H9 (cell line): ENCODE measurements at places on chromosomes 13 and 19.
A peak's percentile ranks its signal among the peaks of the same experiment; 100 is the strongest.

DNA sequence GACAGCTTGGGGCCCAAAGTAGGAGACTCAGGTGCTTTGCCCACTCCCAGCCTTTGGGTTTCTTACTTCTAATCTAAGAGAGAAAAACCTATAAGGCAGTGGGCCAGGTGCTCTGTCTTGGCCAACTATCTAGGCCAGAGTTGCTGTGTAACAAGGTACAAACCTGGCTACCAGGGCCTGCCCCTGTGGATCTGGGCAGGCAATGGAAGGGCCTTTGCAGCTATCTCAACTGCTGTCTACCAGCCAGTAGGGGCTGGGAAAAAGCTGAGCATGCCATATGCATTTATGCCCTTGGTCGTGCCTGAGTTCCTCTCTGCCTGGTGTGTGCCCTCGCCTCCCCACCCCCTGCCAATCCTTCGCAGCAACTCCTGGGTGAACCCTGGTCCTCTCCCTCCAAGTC, 16.7 kb upstream of the SERPINE3 start:
- H3K36me3 ChIP-seq, result peaks cover 3% of the 10 kb centered on the region; the same call in 2 of the 3 replicates
- H3K4me1 ChIP-seq, result peaks cover 5% of the 10 kb centered on the region; the same call in 1 of the 2 replicates
- no peaks in the 10 kb centered on the region; the same call in 1 of the 2 replicates for H3K27me3 ChIP-seq
- no peak overlapping the region for H3K4me3 ChIP-seq
- no peak overlapping the region for H3K27ac ChIP-seq

- DNase-seq, result no peak
- H3K27me3 ChIP-seq, result no peaks in the 10 kb centered on the region
- no peaks in the 10 kb centered on the region for H3K4me1 ChIP-seq
- H3K36me3 ChIP-seq, result no peaks in the 10 kb centered on the region
These were observed 32.0 kb upstream of the TMEM255B start for GRCh38 chr13:113726961-113727411.

- no peaks in the 10 kb centered on the region for H3K4me1 ChIP-seq
- no peak overlapping the region for H3K27ac ChIP-seq
- no peak overlapping the region for H3K4me3 ChIP-seq
- peaks cover 38% of the 10 kb centered on the region for H3K36me3 ChIP-seq
These were observed 27.1 kb downstream of the RNASEH2B start for GRCh38 chr13:50936679-50937078.

DNA sequence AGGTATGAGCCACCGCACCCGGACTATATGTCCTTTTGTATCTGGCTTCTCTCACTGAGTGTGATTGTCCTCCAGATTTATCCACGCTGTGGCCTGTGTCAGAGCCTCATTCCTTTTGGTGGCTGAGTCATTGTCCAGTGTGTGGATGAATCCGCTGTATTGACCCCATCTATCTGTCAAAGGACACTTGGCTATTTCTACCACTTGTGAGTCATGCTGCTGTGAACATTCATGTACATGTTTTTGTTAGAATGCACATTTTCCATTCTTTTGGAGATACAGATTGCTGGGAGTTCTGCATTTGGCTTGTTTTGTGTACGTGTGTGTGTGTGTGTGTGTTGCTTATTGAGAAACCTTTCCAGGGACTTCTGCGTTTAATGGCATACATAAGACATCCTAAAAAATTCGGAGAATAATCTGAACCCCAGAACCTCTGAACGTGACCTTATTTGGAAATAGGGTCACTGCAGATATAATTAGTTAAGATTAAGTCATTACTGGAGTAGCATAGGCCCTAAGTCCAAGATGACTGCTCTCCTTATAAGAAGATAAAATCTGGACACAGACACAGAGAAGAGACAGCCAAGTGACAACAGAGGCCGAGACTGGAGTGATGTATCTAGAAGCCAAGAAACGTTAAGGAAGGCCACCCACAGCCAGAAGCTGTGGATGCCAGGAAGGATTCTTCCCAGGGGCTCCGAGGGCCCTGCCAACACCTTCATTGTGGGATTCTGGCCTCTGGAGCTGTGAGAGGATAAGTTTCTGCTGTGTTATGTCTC, 4.9 kb upstream of the GIPC3 start:
- no peaks in the 10 kb centered on the region for H3K4me1 ChIP-seq
- H3K4me3 ChIP-seq, result no peak overlapping the region
- no peaks in the 10 kb centered on the region; the same call in 1 of the 2 replicates for H3K27me3 ChIP-seq
- no peak for DNase-seq

- no peaks in the 10 kb centered on the region for H3K4me1 ChIP-seq
- H3K27ac ChIP-seq, result no peak overlapping the region
- no peak overlapping the region for H3K4me3 ChIP-seq
- no peak for DNase-seq
- H3K27me3 ChIP-seq, result no peaks in the 10 kb centered on the region
These were observed 1094.7 kb downstream of the UQCRFS1 start for GRCh38 chr19:28118235-28118634.

DNA sequence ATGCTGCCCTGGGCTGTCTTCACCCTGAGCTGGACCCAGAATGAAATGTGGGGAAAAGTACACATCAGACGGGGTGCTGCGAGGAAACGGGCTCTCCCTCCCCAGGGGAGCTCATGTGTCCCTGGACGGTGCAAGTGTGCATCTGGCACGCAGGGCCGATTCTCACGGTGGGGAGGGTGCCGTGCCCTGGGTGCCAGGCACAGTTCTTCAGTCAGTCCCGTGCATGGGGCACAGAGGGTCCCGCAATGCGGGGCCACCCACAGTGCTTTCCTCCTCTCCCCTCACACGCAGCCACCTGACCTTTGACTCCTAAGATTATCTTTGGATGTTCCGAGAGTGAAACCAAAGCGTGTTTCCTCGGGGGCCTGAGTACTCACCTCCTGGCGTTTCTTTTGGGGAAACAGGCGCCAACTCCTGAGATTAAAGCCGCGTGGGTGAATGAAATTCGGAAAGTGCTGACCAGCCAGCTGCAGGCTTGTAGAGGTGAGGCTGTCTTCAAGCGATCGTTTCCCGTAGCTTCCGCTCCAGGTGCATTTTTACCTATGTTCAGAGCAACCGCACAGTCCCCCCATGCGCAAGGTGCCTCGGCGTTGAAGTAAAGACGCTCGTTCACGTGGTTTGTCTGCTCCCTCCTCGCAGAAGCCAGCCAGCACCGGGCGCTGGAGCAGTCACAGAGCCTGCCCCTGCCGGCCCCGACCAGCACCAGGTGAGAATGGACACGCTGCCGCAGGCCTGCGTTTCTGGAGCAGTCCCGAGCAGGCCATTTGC, 17.5 kb upstream of the F7 start:
- no peaks in the 10 kb centered on the region for H3K27me3 ChIP-seq
- H3K4me1 ChIP-seq, result no peaks in the 10 kb centered on the region; the same call in 1 of the 2 replicates

GRCh38 chr13:40618581-40619478, 47.6 kb downstream of the FOXO1 start:
- no peak overlapping the region for H3K4me3 ChIP-seq
- no peak overlapping the region for H3K27ac ChIP-seq

DNA sequence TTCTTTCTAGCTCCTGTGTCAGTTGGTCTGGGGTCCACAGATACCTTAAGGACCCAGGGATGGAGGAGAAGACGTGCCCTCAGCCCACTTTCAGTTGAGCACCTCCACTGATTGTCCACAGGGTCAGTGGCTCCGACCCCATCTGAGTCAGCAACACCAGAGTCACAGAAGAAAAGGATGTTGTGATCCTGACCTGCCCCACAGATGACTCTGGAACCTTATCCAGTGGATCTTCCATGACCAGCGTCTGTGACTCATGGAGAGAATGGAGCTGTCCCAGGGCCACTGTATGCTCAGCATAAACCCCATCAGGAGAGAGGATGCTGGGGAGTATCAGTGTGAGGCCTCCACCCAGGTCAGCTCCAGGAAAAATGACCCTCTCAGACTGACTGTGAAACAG, 22.0 kb downstream of the CEACAM4 start:
- no peak overlapping the region for H3K27ac ChIP-seq
- H3K4me1 ChIP-seq, result no peaks in the 10 kb centered on the region
- no peaks in the 10 kb centered on the region for H3K36me3 ChIP-seq
- H3K4me3 ChIP-seq, result no peak overlapping the region
- no peak for DNase-seq

DNA sequence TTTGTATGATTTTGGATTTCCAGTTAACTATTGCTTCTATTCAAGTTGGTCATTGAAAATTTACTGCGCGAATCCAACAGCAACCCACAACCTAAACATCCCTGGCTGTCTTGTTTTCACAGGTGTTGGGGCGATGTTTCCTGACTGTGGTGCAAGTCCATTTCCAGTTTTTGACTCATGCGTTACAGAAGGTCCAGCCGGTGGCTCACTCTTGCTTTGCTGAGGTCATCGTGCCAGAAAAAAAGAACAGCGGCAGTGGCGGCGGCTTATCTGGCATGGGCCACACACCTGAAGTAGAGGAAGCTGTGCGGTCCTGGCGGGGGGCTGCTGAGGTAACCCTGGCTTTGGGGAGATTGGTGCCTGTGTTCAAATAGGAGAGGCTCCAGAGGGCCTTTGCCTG, 45.2 kb upstream of the GPI start:
- peaks cover 18% of the 10 kb centered on the region for H3K36me3 ChIP-seq
- no peak overlapping the region for H3K4me3 ChIP-seq
- no peak for DNase-seq
- peaks cover 5% of the 10 kb centered on the region; the same call in 1 of the 2 replicates for H3K4me1 ChIP-seq
- no peaks in the 10 kb centered on the region for H3K27me3 ChIP-seq

- no peak overlapping the region for H3K27ac ChIP-seq
- H3K4me1 ChIP-seq, result no peaks in the 10 kb centered on the region; the same call in 1 of the 2 replicates
- peak overlapping the region; percentile 54; the same call in 1 of the 3 replicates for H3K4me3 ChIP-seq
- H3K27me3 ChIP-seq, result no peaks in the 10 kb centered on the region
- no peak for DNase-seq
- peaks cover 10% of the 10 kb centered on the region for H3K36me3 ChIP-seq
These were observed 6.7 kb downstream of the PPP1R37 start for GRCh38 chr19:45099467-45100191.

GRCh38 chr13:62176051-62176450, 760.4 kb upstream of the PCDH20 start:
- no peaks in the 10 kb centered on the region for H3K27me3 ChIP-seq
- H3K4me3 ChIP-seq, result no peak overlapping the region
- H3K27ac ChIP-seq, result no peak overlapping the region
- no peaks in the 10 kb centered on the region for H3K4me1 ChIP-seq
- DNase-seq, result no peak

- no peaks in the 10 kb centered on the region for H3K4me1 ChIP-seq
- DNase-seq, result no peak
- no peak overlapping the region for H3K27ac ChIP-seq
- no peaks in the 10 kb centered on the region for H3K36me3 ChIP-seq
These were observed 447.4 kb downstream of the EFNB2 start for GRCh38 chr13:106088085-106088484.

GRCh38 chr19:39390451-39390750, 505 bp downstream of the PAF1 start:
- H3K4me3 ChIP-seq, result peak overlapping the region; percentile 95
- no peaks in the 10 kb centered on the region for H3K4me1 ChIP-seq
- DNase-seq, result no peak

GRCh38 chr19:8481201-8481600, 21.2 kb downstream of the PRAM1 start:
- H3K27me3 ChIP-seq, result no peaks in the 10 kb centered on the region
- no peak overlapping the region for H3K4me3 ChIP-seq
- H3K27ac ChIP-seq, result no peak overlapping the region
- no peak for DNase-seq

DNA sequence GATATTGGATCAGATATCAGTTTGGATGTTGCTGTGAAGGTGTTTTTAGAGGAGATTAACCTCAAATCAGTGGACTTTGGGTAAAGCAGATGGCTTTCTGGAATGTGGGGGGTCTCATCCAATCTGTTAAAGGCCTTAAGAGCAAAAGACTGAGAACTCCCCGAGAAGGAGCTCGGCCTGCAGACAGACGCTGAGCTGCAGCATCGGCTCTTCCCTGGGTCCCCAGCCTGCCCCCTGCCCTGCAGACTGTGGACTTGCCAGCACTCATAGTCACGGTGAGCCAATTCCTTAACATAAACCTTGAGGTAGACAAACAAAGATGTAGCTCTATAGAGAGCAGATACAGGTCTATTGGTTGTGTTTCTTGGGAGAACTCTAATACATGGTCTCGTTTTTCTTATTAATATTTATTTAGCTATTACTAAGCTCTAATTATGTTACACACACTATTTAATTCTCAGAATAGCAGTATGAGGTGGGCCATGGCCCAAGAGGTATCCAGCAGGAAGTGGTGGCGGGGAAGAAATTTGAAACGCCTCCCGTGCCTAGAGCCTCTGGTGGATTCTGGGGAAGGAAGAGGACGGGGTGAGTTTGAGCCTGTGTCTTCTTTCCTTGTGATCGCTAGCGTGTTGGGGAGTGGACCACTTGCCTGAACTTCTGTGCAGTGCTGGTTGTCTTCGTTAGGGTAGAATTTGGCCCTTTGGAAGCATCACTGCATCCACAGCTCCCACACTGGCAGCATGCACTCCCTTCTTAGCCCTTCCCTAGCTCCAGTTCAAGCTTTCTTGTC, 305.3 kb downstream of the TEX29 start:
- no peaks in the 10 kb centered on the region for H3K27me3 ChIP-seq
- no peaks in the 10 kb centered on the region for H3K36me3 ChIP-seq
- no peaks in the 10 kb centered on the region for H3K4me1 ChIP-seq
- no peak overlapping the region for H3K4me3 ChIP-seq
- H3K27ac ChIP-seq, result no peak overlapping the region

GRCh38 chr13:30735025-30735871, at the start of gene ALOX5AP:
Gene ALOX5AP, plus strand, starts transcription at chr13:30735543. Its CDS starts 63 bp downstream, at chr13:30735606.
- no peaks in the 10 kb centered on the region for H3K27me3 ChIP-seq
- H3K36me3 ChIP-seq, result no peaks in the 10 kb centered on the region
- no peaks in the 10 kb centered on the region for H3K4me1 ChIP-seq
- no peak within 1 kb of the TSS for H3K4me3 ChIP-seq
- no peak within 1 kb of the TSS for H3K27ac ChIP-seq

DNA sequence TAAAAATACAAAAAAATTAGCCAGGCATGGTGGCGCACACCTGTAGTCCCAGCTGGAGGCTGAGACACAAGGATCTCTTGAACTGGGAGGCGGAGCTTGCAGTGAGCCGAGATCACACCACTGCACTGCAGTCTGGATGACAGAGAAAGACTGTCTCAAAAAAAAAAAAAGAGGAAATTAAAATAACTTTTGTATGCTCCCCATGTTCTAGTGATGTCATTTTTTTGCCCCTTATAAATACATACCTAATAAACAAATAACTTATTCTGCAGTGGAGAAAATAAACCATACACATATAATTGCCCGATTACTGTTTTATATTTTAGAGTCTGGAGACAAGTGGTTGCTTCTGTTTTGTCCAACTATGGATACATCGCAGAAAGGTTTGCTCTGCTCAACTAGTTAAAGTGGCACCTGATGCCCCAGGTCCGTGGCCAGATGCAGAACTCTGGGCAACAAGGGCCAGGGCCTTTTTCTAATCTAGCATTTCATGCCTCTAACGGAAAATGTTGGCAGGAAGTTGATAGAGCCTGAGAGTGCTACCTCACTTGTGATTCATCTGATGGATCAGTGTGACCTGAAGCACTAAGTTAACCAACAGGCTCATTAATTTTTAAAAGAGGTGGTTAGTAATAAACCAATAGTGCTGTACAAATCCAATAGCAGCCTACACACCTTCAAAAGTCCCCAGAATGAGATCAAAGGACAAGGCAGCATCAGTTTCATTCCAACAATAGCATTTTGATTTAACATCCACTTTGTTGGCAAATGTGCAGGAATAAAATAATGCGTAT, 18.8 kb downstream of the UBE2L5 start:
- no peaks in the 10 kb centered on the region for H3K27me3 ChIP-seq
- H3K27ac ChIP-seq, result no peak overlapping the region
- DNase-seq, result no peak
- H3K36me3 ChIP-seq, result no peaks in the 10 kb centered on the region

- no peaks in the 10 kb centered on the region for H3K36me3 ChIP-seq
- H3K4me1 ChIP-seq, result peaks cover 7% of the 10 kb centered on the region; the same call in 1 of the 2 replicates
- H3K27ac ChIP-seq, result no peak overlapping the region
- H3K4me3 ChIP-seq, result no peak overlapping the region
- H3K27me3 ChIP-seq, result no peaks in the 10 kb centered on the region
These were observed 20.1 kb upstream of the DOCK9 start for GRCh38 chr13:98997738-98998641.
